Jurkat, Clone E6-1 (cell line): ENCODE measurements at places on chromosomes 5 and 9.

- DNase-seq: no peak
Measured at GRCh38 chr5:61589946-61590345, 257.9 kb downstream of the ZSWIM6 start.

DNA sequence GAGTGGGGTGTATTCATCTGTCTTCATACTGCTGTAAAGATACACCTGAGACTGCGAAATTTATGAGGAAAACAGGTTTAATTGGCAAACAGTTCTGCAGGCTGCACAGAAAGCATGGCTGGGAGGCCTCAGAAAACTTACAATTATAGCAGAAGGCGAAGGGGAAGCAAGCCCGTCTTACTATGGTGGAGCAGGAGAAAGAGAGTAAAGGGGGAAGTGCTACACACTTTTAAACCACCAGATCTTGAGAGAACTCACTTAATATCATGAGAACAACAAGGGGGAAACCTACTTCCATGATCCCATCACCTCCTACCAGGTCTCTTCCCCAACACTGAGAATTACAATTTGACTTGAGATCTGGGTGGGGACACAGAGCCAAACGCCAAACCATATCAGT, 12.5 kb upstream of the NREP start:
- no peak for DNase-seq

GRCh38 chr9:34578241-34579103, 11.1 kb downstream of the CNTFR start:
- no peak for DNase-seq

- DNase-seq: no peak
Measured at GRCh38 chr5:151067632-151068432, 13.0 kb downstream of the TNIP1 start.

- DNase-seq: no peak
Measured at GRCh38 chr5:125149527-125149926, 403.1 kb upstream of the ZNF608 start.

DNA sequence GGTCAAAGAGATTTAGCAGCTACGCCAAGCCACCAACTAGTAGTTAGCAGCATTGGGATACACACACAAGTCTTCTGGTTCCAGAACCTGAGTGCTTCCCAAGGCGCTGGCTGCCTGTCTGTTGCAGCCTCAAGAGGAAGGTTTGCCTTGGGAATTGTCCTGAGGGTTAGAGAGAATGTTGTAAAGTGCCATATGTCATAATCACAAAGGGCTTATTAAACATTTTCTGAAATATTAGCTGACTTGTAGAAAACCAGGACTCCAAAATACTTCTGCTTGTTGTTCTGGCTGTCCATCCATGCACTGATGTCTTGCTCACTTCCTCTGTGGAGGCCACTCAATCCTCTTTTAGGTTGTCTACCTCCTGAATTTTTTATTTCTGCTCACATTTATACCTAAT, 46.3 kb downstream of the SLC36A1 start:
- no peak for DNase-seq

DNA sequence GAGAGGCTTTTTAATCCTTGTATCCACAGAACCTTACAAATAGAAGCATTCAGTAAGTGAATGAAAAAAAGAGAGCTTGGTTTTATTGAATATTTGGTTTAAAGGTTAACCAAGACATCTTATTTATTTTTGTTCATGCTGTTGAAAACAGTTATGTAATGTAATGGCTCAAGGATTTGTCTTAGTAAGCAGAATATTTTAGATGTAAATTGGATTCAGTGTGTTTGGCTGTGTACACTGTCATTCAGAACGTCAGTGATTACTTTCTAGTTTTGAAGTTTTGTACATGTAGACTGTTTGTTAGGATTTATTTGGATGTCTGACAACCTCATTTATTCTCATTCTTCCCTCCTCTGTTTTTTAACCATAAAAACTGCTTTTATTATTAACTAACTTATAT, 31.3 kb downstream of the KCNN2 start:
- no peak for DNase-seq

- DNase-seq: no peak
Measured at GRCh38 chr5:179422213-179422855, 77.1 kb upstream of the ADAMTS2 start.

DNA sequence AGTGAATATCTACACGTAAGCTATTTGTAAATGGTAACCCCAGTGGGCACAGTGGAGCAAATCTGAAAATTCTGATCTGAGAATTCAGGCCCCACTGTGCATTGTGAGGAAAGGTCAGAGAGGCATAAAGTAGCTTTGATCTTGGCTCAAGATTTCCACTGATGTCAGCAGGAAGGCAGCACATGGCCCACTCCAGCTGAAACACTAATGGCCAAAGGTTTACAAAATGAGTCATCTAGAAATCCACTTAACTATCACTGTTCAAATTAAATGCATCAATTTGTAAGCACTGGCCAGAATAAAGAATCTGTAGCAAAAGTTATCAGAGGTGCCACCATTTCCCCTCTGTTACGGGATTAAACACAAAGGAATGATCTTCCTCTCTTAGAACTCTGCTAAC, 191.6 kb downstream of the C9orf152 start:
- DNase-seq: no peak

GRCh38 chr9:99569840-99570239, 251.8 kb upstream of the NR4A3 start:
- DNase-seq: no peak

DNA sequence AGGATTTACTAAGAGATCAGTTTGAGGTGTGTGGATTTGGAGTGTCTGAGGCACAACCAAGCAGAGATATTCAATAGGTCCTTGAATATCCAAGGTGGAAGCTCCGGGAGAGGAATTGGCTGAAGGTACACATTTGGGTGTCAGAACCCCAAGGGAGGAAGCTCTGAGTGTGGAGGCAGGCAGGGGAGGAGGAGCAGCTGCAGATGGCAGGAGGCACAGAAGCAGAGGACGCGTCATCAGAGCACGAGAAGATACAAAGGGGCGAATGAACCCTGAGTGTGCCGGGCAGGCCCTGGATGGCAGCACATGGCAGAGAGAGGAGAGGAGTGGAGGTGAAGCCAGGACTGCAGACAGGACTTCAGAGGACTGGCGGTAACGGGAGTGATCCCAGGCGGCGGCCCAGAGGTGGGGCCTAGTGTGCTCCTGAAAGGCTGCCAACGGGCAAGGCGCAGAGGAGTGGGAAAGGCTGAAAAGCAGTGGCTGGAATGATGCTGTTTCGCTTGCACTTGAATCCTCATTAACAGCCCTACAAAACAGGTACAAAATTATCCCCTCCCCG, 179.8 kb downstream of the FANCC start:
- no peak for DNase-seq

- no peak for DNase-seq
Measured at GRCh38 chr5:43232943-43233833, 41.2 kb downstream of the NIM1K start.

DNA sequence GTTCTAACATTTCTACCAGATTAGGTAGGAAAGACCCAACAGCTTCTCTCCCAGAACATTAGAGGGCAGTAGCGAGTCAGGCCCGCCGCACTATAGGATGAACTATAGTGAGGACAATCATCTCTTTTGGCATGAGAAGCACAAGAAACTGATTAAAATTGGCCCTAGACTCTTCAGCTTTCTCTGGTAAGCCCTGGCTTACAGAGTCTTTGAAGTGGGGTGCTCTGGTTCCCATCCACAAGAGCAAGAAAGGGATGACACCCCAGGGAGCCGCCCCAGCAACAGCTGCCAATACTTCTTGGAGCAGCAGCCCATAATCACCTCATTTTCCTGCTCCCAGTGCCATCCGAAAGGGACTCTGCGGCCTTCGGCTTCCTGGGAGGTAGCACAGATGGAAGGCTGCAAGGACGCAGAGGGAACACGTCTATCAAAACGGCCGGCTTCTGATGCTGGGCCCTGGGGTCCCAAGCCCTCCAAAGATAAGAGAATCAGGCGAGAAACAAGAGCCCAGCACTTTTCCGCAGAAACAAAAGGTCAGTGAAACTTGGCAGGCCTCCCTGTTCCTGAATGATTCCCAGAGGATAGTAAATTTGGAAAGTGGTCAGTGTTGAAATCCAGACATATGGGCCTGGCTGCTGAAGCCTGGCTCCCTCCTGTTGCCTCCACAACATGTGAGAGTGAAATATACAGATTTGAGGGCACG, 69.3 kb downstream of the HSD17B3 start:
- no peak for DNase-seq

GRCh38 chr9:134063088-134063570, 4.7 kb downstream of the BRD3 start:
- no peak for DNase-seq

DNA sequence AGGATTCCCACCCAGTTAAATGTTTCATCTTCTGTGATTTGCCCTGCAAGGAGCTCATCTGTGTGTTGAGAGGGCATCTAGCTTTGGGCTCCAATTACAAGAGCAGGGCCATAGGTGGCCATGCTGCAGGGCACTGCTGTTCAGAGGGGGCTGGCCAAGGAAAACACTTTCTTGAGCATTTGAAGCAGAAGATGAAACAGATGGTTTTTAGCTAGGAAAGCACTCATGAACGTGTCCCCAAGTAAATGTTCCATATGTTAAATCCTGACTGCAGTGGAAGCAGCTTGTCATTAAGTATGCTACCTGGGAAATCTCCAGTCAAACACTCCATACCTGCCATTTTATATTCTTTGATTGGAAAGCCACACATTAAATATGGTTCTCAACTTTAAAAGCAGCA, 176.6 kb downstream of the FBXL7 start:
- DNase-seq: no peak

- no peak for DNase-seq
Measured at GRCh38 chr5:14779975-14780374, 91.6 kb downstream of the ANKH start.

DNA sequence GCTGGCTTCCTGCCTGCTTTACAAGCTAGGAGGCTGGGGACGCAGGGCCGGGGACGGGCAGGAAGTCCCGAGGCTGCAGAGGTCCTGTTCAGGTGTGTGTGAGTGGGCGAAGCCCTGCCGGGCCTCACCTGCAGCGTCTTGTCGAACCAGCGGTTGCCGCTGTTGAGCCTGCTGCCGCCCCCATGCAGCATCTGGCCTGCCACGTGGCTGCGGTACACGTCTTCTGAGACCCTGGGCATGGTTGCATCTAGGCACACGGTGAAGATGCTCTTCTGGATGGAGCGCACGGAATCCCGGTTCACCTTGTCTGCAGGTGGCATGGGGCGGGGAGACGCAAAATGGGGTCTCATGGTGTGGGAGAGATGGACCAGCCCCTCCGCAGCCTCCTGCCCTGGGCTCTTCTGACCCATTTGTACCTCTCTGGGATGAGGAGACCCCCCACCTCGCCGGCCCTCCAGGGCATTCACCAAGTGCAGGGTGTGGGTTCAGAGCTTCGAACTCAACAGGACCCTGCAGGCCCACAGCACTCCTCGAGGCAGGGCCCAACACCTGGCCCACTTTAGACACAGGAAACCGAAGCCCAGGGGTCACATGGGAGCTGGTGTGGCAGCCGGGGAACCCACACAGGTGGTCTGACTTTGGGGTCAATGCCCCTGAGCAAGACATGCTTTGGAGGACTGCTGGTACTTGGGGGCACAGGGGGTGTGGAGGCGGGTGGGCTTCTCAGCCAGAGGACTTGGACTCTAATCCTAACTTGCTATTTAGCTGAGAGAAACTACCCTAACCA, 10.0 kb downstream of the CRAT start:
- DNase-seq: no peak

GRCh38 chr5:161676103-161676502, 9.4 kb upstream of the GABRA6 start:
- peak; percentile 20 for DNase-seq

- no peak for DNase-seq
Measured at GRCh38 chr9:120770931-120771330, 22.3 kb downstream of the FBXW2 start.

- DNase-seq: no peak
Measured at GRCh38 chr5:169079697-169080096, 221.2 kb downstream of the SLIT3 start.

GRCh38 chr9:133632806-133633680, 3.1 kb upstream of the DBH start:
- no peak for DNase-seq

GRCh38 chr5:56475689-56476486, 242.8 kb upstream of the ANKRD55 start:
- DNase-seq: no peak

DNA sequence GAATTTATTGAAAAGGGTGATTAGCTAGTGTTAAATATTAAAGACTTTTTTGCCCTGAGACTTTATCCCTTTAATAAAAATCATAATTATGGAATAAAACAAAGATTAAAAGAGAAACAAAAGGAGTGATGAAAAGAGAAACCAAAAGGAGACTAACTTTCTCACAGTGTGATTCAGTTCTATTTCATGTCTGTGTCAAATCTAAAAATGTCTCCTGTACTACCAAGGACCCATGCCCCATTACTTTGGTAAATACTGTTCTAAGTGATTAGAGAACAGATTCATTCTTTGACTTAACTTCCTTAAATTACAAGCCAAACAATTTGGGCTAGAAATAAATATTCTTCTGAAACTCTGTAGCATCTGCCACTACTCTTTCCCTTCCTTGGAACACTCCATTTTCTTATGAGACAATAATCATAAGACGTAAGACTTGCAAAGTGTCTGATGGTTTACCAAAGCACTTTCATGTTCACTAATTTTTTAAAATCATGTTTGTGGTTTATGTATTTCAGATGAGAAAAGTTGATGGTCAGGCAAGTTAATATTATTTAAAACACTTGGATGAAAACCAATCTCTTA, 319.0 kb downstream of the EBF1 start:
- no peak for DNase-seq

- DNase-seq: no peak
Measured at GRCh38 chr9:93488244-93488643, 34.9 kb upstream of the FAM120AOS start.

DNA sequence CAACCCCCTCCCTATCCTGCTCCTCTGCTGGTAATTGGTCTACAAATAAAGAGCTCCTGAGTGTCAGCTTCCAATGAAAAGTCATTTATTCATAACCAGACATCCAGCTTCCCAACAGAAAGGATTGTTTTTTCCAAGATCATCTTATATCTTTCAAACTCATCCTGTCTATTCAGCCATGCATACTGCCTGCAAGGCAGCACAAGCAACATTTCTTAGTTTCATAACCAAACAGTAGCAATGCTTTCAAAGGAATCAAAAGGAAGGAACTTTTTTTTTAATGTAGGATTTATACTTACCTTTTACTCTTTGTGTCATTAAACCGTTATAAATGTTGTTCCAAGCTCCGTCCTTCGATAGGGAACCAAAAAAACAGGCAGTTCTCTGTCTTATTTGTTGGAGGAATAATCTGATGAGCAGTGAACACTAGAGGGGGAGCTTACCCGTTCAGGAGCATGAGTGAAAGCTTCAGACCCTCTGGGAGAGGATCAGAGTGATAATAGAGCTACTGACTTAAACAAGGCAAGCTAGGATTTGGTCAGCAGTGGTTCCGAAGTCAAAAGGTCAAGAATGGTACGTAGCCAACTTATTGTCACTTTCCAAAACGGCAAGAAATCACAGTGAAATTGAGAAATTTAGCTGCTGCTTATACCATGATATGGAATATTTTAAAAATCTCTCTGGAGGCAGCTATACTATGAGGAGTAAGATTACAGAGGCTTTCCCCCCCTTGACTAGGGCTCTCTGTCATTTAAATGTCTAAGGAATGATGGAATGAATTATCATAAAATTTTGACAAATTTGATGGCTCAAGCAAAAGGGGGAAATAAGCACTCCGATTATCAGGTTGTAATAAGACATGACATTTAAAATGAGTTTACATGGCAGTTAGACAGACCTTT, 892.9 kb downstream of the NR2F1-AS1 start:
- DNase-seq: no peak

GRCh38 chr5:12204761-12205160, 300.5 kb upstream of the CTNND2 start:
- no peak for DNase-seq
